NCI-H1092 treated with DMSO at 0.1 percent for 48 hours (cell line): ENCODE measurements at places on chromosomes 4 and X.

GRCh38 chr4:186932196-186932595 is 208.5 kb upstream of the FAT1 start:
- DNase-seq, result no peak

GRCh38 chr4:1572010-1572385 is 112.1 kb downstream of the FAM53A start:
- DNase-seq, result no peak

DNA sequence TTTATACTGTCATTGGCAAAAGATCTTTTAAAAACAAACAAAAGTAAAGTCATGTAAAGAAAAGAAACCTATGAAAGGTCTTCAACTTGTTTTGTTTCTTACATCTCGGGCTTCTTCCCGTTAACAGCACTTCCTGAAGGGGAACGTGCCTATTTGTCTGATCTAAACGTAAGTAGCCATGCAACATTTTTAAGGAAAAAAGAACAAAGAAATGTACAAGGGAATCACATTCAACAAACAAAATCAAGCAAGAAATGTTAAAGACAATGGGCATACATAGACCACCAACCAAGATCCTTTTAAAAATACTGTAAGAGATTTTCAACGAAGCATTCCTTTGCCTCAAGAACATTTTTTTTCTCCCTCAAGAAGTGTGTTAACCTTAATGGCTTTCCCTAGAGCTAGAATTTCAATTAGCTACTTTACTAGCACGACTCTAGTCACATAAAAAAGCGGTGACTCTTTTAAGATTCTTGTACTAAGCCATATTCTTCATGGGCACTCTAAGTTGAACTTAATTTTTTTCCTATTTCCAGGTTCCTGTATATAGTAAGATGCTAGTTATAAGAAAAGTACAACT is 112.0 kb upstream of the TTC29 start:
- DNase-seq, result no peak

- DNase-seq, result no peak
These were observed 94.9 kb upstream of the PJA1 start for GRCh38 chrX:69260169-69260568.

GRCh38 chr4:111788099-111788498 is 357.2 kb upstream of the FAM241A start:
- no peak for DNase-seq

DNA sequence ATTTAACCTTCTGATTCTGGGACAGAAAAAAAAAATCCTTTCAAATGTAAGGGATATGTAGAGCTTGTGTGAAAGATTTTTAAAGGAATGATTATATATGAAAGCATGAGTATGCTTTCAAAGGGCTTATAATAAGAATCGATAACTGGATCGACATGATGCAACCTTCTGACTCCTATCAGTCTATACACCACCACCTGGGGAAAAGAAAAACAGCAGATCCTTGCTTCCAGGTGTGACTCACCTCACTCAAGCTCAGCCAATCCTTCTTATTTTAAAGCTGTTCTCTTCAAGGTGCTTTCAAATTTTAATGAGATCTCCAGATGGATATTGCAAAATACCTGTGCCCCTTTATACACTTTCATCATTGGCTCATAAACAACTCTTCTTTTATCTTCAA is 102.1 kb upstream of the EDNRA start:
- no peak for DNase-seq

DNA sequence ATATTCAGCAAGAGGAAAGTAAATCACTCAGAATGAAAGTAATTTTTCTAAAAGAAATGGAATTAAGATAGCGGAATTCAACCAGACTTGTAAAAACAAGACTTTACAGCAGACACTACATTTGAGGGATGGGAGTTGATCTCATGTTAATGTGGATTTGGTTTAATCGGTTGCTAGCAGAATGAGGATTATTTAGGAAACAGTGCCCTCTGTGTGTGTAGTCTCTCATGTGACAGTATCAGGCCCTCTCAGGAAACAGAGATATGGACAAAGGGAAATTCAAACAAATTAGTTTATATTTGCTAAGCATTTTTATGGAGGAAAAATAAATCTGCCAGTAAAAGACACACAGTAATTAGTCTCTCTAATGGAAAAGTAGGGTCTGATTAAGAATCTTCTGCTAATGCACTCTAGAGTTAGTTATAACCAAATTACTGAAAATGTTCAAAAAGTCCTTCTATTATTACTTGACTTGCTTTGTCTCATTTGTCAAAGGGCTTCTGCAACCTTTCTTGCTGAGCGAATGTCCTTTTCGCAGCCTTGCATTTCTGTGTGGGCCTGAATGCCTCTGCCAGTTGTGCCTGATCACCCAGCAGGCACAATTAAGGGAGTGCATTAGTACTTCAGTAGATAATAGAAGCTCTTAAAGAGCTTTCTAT is 1282.3 kb upstream of the TENM3 start:
- DNase-seq, result peak; percentile 49

DNA sequence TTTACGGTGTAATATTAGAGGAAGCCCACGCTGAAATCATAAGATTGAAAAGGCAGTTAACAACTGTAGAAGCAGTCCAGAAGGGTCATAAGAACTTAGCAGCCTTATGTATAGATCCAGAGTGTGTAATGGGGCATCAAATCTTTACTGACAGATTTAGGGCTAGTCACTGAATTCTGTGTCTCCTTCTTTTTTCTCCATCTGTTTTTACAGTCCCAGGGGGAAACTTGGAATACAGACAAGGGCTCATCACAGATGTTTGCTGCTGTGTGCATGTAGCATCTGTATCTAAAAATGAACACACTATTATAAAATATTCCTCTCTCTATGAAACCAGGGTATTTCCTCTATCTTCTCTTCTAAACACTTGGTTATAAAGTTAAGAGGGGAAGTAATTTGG is 43.9 kb downstream of the CYSLTR1 start:
- DNase-seq, result no peak

DNA sequence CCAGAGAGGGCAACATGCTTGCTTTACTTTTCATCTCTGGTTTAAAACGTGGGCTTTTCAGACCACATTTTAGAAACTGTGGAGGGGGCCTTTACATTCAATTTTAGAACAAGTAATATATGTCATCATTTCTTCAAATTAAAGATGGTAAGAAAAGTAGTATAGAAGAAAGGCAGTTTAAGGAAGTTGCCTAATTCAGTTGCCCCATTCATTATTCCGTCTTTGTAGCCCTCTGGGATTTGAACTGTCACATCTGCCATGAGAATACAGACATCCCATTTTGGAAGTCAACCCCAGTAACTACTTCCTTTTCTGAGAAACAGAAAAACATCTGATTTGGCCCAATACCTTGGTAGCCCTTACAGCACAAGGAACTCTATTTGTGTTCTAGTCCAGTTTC is 61.2 kb downstream of the PASD1 start:
- no peak for DNase-seq

- no peak for DNase-seq
These were observed 23.8 kb downstream of the SSX1 start for GRCh38 chrX:48278958-48279357.

- no peak for DNase-seq
These were observed 121.9 kb downstream of the GLRA3 start for GRCh38 chr4:174707051-174707676.

GRCh38 chrX:106932960-106933537 is 12.8 kb downstream of the CLDN2 start:
- no peak for DNase-seq

- DNase-seq, result no peak
These were observed 15.0 kb upstream of the UNC5C start for GRCh38 chr4:95563638-95564337.

- DNase-seq, result no peak
These were observed 7.5 kb upstream of the SLC39A8 start for GRCh38 chr4:102352781-102353180.

- no peak for DNase-seq
These were observed 1454.1 kb downstream of the PCDH19 start for GRCh38 chrX:98956014-98956413.

DNA sequence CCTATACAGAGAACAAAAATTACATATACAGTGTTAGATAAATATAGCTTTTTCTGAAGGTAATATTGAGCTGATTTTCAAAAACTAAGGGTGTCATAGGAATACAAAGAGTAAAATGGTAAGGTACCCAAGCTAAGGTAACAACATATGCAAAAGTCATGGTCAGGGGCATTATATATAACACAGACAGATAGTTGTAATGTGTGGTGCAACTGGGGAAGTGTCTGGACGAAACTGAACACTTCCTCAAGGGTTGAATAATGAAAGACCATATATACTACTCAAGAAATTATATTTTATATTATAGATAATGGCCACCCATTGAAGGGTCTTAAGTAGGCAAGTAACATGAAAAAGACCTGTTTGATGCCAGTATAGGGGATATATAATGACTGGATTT is 262.1 kb upstream of the CXXC4 start:
- DNase-seq, result no peak

DNA sequence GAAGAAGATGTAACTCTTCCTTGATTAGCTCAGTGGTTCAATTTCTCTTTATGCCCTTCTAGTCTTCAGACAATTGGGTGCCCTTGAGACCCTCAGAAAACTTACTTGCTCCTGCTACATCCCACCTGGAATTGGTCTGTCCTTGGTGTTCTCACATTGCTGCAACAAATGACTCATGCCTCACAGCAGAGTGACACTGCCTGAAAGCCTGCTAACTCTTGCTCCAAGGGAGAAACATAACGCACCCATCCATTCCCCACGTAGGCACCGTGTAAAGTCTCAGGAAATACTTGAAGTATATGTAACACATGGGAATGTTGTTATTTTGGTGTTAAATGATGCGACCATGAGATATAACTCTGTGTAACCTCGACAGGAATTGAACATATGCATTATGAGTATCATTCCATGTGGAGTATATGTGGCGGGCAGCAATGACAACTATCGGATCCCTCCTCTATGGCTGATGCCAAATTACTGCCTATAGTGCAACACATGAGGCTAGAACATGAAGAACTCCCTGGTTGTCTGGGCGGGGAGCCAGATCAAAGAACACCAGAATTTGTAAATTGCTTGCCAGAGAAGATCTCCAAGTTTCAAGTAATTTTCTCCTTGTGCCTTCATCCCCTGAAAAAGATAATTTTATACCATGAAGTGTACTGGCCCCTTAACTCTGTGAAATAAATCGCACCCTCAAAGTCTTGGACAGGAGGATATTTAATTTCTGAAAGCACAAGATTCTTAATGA is 231.3 kb upstream of the STK26 start:
- DNase-seq, result peak; percentile 47

GRCh38 chr4:8307121-8307520 is 37.6 kb downstream of the HTRA3 start:
- no peak for DNase-seq

GRCh38 chr4:116449764-116450163 is 635.6 kb downstream of the TRAM1L1 start:
- DNase-seq, result no peak

- no peak for DNase-seq
These were observed 264.6 kb upstream of the CLNK start for GRCh38 chr4:10949039-10949733.

GRCh38 chrX:42386681-42387080 is 391.3 kb downstream of the PPP1R2C start:
- no peak for DNase-seq

GRCh38 chr4:140242357-140243277 is 88.6 kb upstream of the MAML3 start:
- peak; percentile 55 for DNase-seq

GRCh38 chr4:139602776-139603360 is 46.8 kb upstream of the SETD7 start:
- DNase-seq, result no peak

DNA sequence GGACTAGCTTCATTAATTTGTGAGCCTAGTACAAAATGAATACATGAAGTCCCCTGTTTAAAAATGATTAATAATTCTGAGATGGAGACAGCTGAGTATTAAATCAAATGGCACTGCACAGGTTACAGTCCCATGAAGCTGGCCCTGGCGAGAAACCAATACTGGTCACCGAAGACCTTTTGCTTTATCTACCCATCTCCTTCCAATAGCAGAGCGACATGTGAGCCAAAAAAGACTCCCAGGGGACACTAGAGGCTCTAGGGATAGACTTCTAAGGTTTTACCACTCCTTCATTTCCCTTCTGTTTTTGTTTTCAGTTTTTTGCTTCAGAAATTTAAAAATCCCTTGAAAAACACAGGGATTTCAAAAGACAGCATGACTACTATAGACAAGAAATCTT is 97.0 kb upstream of the CCSER1 start:
- DNase-seq, result no peak

GRCh38 chr4:14446904-14447303 is 555.4 kb upstream of the CPEB2 start:
- DNase-seq, result no peak

DNA sequence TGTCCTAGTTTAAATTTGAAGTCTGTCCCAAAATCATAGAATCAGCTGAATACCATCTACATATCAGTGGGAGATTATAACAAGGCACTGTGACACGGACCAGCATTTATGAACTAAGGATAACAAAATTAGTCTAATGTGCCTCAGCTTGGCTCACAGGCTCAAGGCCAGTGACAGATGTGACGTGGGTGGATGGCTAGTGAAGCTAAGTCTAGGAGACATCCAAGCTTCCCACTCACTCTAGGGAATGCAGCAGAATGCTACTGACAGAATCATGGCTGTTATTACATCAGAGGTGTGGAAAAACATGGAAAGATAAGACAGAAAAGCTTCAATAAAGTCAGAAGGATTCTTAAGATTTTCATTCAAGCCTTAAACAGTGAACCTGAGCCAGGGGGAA is 329.9 kb downstream of the NAF1 start:
- DNase-seq, result no peak

- no peak for DNase-seq
These were observed 63.0 kb upstream of the ENPP6 start for GRCh38 chr4:184280591-184281071.

- no peak for DNase-seq
These were observed 2.0 kb downstream of the PARM1 start for GRCh38 chr4:74934888-74935287.

DNA sequence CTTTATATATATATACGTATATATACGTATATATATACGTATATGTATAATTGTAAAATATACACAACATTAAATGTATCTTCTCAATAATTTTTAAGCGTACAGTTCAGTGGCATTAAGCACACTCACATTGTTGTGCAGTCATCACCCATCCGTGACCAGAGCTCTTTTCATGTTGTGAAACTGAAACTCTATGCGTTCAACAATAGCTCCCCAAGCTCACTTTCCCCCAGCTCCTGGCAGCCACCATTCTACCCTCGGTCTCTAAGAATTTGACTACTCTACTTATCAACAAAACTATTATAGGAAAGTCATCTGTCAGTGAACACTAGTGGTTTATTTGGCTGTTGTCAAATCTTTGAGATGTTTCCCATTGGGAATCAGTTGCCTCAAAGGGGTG is 621.8 kb upstream of the GALNT7 start:
- DNase-seq, result peak; percentile 12
